Fibroblast of skin of back (primary cell): ENCODE measurements at places on chromosomes 11 and 22.

DNA sequence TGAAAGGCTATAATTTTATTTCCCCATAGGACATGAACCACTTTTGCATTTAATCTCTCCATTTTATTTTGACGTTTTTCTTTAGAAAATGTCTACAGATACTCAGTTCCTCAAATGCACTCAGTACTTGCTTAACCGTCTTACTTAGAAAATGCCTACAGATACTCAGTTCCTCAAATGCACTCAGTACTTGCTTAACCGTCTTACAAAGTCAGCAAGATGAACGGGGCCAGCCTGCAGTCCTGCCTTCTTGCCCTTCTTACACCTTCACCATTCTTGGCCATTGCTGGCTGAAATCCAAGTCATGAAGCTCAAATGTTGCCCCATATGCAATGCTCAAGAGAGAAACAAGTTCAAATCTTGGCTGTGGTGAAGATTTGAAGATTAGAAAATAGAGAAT, 34.1 kb downstream of the CSNK2A3 start:
- DNase-seq, result no peak

GRCh38 chr11:4881860-4882500, at the start of gene OR51T1:
Gene OR51T1 (plus strand): TSS chr11:4881900. CDS start chr11:4881900, 0 bp downstream.
- DNase-seq, result peak; percentile 86

- no peak for DNase-seq
These were observed 745.2 kb downstream of the KCNA4 start for GRCh38 chr11:29271616-29272015.

DNA sequence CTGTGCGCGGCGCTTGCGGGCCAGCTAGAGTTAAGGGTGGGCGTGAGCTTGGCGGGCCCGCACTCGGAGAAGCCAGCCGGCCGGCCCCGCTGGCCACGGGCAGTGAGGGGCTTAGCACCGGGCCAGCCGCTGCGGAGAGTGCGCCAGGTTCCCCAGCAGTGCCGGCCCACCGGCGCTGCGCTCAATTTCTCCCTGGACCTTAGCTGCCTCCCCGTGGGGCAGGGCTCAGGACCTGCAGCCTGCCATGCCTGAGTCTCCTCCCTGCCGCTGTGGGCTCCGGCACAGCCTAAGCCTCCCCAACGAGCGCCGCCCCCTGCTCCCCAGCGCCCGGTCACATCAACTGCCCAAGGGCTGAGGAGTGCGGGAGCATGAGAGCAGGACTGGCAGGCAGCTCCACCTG, 5.2 kb upstream of the PES1 start:
- DNase-seq, result no peak

DNA sequence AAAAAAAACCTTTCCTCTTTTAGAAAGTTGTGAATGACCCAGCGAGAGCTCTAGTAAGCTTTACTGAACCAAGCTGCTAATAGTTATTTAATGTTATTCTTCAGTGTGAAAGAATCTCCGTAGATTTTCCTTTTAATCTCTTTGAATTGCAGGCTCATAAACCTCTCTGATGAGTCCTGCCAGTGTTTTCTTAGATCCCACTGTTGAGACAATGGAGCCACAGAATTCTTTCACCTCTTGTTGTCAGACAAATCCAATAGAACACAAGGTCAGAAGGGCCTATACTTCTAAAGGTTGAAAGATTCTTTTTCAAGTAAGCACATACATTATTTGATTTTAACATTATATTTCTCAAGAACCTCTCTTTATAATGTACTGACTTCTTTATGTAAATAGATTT, 52.2 kb downstream of the DNAJC24 start:
- no peak for DNase-seq

GRCh38 chr11:66363187-66363601, 8.4 kb downstream of the SLC29A2 start:
- no peak for DNase-seq

DNA sequence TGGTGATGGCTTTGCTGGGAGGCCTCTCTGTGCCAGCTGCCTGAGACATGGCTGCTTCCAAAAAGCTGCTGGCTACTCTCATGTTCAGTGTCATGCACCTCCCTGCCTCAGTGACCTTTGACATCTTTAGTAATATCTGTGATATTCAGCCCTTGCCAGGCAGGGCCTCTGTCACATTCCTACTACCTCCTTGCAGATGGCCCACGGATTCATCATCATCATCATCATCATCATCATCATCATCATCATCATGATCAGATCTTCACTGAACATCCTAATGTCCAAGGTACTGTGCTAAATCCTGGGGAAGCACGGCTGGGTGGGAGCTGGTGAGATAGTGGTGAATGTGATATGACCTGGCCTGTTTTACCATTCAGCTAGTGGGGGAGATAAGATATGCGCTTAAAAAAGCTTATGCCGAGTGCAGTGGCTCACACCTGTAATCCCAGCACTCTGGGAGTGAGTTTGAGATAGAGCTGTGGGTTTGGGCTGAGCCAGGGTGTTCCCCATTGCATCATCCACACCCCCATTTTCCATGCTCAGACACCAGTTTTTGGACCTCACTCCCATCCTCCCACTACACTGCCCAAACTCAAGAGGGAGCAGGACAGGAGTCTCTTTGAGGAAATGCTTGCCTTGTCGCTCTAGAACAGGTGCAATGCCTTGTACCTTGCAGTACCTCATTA, 17.1 kb upstream of the TMPRSS13 start:
- DNase-seq, result no peak

DNA sequence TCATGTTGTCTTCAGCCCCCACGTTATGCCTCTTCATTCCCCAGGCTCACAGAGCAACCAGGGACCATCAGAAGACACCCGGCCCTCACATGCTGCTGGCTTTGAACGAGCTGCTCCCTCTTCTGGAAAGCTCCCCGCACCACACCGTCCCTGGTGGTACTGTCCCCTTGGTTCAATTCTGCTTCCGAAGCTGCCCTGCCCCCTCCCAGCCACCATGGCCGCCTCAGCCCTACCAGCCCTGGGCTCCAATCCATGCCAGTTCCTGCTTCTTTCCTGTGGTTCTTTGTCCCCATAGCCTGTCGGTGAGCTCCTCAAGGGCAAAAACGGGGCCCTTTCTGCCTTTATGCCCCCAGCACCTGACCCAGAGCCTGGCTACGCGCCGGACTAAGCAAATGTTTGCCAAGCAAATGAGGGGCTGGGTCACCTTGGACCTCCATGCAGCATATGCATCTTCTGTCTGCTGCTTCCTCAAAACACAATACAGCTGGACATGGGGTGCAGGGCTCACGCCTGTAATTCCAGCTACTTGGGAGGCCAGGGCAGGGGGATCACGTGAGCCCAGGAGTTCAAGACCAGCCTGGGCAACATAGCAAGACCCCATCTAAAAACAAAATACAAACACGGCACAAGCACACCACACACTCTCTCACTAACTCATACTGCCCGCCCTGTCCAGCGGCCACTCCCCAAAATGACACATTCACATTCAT, 21.3 kb downstream of the TNKS1BP1 start:
- DNase-seq, result no peak

- no peak for DNase-seq
These were observed 111.7 kb downstream of the MYO18B start for GRCh38 chr22:25853501-25854284.

DNA sequence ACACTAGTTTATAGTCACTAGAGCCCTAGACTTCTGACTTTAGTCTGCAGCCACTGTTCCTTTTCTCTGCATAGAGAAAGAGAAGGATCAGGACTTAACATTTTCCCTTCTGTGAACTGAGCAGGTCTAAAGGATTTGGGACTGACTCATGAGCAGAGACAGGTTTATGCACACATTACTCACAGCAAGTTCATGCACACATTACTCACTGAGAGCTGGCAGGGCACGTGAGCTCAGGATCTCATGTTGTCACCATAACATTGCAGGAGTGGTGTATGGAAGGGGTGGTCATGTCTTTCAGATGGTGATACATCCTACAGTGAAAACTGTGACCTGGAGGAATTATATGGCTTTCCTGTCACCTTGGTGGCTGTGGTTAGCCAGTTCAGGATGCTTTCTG, 56.4 kb downstream of the CEP164 start:
- peak; percentile 84 for DNase-seq

DNA sequence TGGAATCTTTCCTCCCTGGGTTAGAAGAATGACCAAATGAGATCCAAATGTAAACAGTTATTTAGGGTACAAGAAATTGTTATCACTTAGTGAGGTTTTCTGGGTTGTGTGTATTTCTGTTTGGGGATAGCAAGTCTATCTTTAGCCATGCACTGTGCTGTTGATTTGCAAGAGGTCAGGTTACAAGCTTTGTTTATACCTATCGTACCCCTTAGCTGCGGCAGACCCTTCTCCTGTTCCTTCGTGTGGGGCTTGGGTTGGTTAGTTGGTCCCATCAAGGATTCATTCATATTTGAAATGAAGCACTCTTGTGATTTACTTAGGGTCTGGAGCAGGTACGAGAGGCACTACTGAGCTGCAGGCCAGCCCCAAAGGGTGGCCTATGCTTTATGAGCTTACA, 72.6 kb downstream of the USP35 start:
- no peak for DNase-seq

- DNase-seq, result no peak
These were observed 47.7 kb downstream of the TPCN2 start for GRCh38 chr11:69096473-69096872.

- peak; percentile 85 for DNase-seq
These were observed 4.8 kb downstream of the SELENOM start for GRCh38 chr22:31102441-31103081.

- no peak for DNase-seq
These were observed 30.9 kb downstream of the SMIM38 start for GRCh38 chr11:69186316-69187260.

- no peak for DNase-seq
These were observed 15.9 kb upstream of the POU2AF2 start for GRCh38 chr11:111229604-111230003.

DNA sequence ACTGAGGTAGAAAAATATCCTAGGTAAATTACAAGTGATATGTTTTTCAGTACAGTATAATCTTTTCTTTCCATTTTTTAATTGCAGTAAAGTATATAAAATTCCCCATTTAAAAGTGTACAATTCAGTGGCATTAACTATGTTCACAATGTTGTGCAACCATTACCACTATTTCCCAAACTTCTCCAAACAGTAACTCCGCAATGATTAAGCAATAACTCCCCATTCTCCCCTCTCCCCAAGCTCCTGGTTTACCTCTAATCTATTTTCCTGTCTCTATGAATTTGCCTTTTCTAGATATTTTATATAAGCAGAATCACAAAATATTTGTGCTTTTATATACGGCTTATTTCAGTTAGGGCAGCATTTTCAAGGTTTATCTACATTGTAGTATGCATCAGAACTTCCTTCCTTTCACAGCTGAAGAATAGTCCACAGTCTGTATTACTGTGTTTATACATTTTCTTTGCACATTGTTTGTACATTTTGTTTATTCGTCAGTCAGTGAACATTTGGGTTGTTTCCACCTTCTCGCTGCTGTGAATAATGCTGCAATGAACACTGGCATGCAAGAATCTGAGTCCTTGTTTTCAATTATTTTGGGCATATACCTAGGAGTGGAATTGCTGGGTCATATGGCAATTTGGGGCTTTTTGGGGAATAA, 110.7 kb downstream of the RPL27A start:
- no peak for DNase-seq

- DNase-seq, result no peak
These were observed 644.6 kb upstream of the CHORDC1 start for GRCh38 chr11:90867416-90867815.

- DNase-seq, result no peak
These were observed 777 bp upstream of the MICAL3 start for GRCh38 chr22:18024956-18025720.

DNA sequence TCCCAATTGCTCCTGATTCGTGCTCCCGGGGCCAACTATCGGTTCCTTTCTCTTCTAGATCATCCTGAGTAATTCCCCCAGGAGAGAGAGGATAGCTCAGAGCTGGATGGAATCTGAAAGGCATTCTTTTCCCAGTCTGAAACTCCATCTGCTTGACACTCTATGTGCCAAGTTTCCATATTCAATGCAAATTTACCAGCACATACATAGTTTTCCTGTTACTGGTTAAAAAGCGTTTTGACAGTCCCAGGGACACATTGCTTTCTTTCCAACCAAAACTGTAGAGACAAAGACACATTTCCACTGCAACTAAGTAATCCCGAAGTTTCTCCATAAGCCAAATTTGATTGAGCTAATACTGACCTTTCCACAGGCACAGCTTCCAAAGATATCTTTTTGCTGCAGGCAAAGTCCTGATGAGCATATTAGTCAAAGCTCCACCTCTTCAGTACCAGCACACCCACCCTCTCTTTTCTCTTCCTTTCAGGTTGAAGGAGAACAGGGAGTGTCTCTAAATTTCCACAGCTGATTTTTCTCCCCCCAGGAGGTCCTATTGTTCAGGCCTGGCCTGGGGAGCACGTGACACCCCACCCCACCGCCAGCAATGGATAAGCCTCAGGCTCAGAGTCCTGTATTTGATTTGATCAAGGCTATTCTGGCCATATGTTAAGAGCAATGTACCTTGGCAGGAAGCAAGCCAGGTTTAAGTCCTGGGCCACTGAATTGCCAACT, 9.7 kb upstream of the ANKK1 start:
- DNase-seq, result peak; percentile 48

DNA sequence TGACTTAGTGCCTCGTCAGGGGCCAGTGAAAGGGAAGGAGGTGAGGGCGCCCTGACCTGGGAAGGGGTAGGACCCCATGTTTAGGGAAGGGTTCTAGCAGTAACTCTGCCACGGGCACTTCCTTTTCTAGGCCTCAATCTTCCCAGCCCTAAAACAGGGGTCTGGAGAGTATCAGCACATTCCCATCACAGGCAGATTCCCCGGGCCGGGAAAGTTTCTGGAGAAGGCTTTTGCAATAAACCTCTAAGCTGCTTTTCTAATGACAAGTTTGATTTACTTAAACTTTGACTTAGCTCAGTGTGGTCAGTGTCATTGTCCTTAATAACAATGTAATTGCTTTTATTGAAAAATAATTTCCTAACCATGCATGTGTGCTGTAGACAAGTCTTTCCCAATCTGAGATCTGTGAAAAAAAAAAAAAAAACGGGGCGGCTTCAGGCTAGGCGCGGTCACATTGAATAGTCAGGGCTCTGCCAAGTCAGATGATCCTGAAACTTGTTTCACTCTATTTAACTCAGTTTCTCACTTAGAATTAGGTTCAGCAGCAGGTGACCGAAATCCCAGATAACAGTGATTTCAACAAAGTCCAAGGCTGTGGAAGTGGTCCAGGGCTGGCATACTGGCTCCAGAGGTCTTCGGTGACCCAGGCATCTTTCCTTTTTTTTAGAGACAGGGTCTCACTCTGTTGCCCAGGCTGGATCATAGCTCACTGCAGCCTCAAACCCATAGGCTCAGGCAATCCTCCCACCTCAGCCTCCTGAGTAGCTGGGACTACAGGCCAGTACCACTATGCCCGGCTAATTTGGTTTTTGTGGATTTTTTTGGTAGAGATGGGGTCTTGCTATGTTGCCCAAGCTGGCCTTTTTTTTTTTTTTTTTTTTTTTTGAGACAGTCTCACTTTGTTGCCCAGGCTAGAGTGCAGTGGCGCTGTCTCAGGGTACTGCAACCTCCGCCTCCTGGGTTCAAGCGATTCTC, 19.5 kb upstream of the TAB1 start:
- DNase-seq, result no peak

GRCh38 chr11:91926965-91927364, 297.7 kb upstream of the FAT3 start:
- DNase-seq, result no peak

DNA sequence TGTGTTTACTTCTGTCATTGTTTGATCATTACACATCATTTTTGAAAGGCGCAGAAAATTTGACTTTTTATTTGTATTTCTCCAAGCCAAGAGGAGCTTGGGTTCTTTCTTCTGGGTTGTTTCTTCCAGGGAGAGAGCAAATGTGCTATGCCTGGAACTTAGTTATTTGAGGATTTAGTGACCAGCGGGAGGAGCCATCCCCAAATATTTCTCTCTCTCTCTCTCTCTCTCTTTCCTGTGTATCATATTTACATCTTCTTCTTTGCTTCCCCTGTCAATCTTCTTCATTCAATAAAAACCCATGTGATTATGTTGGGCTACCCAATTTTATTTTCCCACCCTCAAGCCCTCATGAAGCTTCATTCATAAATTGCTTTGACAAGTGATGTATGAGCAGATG, 534.5 kb downstream of the LRRC4C start:
- no peak for DNase-seq
